Hepatocyte (in vitro differentiated cells): ENCODE measurements at places on chromosomes 13 and 19. TPM values are rescaled to one million over a fixed set of nuclear protein-coding genes. Genes with fewer than 3 reads are reported as not detected.
A peak's percentile ranks its signal among the peaks of the same experiment; 100 is the strongest.

DNA sequence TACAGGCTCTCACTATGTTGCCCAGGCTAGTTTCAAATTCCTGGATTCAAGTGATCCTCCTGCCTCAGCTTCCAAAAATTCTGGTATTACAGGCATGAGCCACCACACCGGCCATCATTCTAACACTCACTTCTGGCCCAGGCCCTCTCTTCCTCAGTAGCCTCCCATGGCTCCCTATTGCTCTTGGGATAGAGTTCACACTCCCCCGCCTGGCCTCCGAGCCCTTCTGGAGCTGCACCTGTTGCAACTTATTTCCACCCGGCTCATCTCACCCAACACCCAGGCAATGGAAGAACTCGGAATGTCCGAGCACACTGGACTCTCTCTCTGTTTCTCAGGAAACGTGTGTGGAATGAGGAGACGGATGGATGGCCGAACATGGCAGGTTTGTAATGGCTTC, 9.0 kb upstream of the SBK3 start:
- no peak for DNase-seq

GRCh38 chr19:40686882-40687524, 3.4 kb downstream of the NUMBL start:
- DNase-seq: no peak

GRCh38 chr19:7500811-7501450, 12.1 kb upstream of the PEX11G start:
- peak; percentile 82 for DNase-seq

DNA sequence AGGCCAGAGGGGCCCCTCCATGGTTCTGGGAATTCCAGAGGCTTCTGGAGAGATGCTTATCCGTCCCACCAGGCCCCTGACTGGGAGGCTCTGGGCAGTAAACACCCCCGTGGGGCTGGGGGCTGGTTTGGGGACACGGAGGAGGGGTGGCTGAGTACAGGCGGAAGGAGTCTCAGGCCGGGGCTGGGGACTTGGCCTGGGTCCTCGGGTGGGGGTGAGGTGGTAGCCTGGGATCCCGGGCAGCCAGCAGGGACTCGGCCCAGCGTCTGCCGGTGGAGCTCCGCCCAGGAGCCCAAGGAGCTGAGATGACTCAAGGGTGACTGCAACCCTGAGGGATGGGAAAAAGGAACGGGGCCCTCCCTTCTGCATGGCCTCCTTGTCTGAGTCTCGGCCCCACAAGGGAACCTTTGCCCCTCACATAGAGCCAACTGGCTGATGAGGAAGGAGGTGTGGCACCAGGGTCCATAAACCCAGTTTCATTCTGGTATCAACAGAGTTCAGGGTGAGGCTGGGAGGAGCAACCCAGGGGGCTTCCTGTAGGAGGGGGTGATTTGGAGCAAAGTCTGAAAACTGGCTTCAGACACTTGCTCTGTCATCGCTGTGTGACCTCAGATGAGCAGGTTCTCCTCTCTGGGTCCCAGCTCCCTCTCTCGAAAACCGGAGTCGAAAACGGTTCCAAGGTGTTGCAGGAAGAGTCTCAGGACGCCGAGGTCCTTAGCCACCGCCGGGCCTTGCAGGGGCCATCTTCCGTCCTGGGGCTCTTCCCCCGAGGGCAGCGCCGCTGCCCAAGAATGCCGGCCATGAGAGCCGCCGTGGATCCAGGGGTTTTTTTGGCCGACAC, 809 bp downstream of the MISP start:
- DNase-seq: peak; percentile 89

GRCh38 chr13:40230833-40231266, 435.6 kb downstream of the FOXO1 start:
- DNase-seq: peak; percentile 13

DNA sequence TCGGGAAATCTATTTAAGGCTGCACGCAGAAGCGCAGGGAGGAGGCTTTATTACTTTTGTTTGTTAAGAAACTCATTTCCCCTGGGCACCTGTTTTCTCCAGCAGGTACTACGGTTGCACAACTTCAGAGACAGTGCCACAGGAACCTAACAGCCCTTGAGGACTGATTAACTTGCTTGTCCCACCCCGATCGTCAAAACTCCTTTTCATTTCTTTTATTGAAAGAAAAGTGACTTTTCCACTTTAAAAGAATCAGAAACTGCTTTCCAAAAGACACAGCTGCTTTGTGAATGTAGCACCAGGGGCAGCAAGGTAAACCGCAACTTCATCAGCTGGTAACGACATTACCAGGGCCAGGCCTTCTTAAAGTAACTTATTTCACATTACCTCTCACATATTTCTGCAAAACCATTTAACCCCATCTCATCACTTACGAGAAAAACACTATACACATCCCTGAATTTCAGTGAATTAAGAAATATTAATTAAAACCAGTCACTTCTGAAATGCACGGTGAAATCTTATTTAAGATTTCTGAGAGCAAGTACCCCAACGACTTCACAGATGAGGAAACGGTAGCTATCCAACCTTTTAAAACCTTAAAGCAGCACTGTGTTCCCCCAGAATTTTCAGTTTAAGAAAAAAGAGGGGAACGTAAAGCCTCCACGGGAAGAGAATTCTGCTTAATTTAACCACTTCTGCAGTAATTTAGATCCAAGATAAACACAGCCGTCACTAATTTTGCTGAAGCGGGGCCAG, 1.4 kb downstream of the ANKRD10 start:
- peak; percentile 64 for DNase-seq

CCDC169 gene
- polyA plus RNA-seq: 1.9 and 4.2 TPM in 2 replicates

CGB3 gene
- not detected in 2 replicates for polyA plus RNA-seq

TNPO2 gene
- polyA plus RNA-seq: 11.7 and 16.0 TPM in 2 replicates

APOC1 gene
- polyA plus RNA-seq: 395 and 606 TPM in 2 replicates

N4BP2L2 gene
- 102 and 131 TPM in 2 replicates for polyA plus RNA-seq
